Aorta (tissue), 5 donors: ENCODE measurements at places on chromosomes 4 and X.

DNA sequence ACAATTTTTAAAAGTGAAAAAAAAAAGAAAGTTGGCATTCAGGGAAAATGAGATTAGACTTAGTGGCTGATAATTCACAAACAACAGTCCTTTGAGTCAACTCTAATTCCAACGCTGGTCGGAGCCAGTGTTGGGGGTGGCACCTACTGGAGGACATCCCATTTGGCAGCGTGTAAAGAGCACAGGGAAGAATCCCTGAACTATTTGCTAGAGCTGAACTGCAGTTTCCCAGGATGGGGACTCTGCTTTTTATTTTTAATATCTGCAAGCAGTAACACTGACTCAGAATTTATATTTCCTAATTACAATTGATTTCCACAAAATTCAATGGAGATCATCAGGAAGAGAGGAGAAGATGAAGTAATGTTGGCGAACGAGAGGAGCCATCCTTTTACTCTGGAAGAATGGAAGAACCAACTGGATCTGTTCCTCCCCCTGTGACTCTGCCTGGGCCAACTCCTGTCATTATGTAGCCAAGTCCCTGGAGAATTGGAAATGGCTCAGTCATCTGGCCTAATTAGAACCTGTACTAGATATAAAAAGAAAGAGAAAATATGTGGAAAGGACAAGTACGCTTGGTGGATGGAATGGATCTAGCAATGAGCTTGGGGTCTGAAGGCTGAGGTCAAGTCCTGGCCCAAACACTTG lies 76.7 kb downstream of the IRF2 start:
- DNase-seq, result no peak

DNA sequence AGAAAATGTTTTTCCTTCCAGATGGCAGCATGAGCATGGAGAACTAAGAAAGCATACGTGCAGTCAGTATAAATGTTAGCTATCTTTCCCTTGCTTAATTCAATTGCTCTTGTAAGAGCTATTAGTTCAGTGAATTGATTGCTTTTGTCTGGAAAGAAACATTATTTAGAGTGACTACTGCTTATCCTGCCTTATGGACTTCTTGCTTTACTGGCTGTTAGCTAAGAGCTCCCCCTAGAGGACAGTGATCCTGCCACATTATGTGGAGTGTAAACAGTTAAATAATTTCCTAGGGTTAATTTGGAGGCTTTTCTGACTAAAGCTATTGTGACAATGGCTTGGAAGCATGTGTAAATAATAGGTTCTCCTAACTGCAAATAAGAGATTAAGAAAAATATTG lies 1402.4 kb downstream of the FAM133A start:
- no peak for DNase-seq

GRCh38 chr4:138773321-138773720 lies 242.3 kb upstream of the NOCT start:
- DNase-seq, result no peak

DNA sequence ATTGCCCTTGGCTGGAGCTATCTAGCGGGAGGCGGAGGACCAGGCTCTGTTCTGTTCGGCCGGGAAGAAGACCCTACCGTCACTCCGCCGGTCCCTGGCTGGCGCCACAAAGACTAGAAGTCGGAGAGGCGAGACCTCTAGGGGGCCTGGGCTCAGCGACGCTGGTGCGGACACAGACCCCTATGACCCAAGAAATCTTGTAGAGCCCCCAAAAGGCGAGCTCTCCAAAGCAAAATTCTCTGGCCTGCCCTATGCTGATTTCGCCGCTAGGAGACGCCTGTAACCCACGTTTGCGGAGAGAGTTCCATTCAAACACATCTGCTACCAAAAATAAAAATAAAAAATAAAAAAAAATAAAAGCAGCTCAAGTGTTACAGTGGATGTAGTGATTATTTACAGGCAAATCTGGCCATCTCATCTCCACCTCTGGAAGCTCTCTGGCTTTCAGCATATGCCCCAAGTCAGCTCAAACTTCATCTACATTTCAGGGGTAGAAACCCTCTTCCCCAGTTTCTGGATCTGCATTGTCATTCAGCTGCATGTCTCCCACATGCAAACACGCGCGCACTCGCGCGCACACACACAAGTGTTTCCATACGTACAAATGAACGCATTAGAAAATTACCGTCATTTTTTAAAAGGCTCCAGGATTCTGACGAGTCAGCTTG lies 2.4 kb upstream of the PCDH10 start:
- peak; percentile 82 for DNase-seq
